ENCODE measurements at places on chromosomes 12 and 14.

GRCh38 chr12:99131751-99132199 is 486.7 kb downstream of the APAF1 start:
- DNase-seq: no peak

- DNase-seq: no peak
These were observed 128.4 kb downstream of the METTL25 start for GRCh38 chr12:82486524-82487235.

DNA sequence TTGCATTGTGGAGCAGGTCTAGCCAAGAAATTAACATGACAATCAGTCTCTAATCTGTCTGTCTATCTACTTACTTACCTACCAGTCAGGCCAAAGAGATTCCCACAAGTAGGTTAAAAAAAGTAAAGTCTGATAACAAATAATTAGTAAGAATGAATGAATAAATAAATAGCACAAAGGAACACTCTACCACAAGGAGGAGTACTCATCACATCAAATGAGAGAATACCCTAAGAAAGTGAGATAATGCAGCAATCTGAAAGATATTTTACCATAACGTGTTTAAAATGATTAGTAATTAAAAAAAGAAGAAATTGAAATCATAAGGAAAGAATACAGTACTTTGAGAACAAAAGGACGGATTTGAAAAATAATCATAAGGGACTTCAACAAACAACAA is 187.2 kb downstream of the SYNE2 start:
- no peak for DNase-seq

DNA sequence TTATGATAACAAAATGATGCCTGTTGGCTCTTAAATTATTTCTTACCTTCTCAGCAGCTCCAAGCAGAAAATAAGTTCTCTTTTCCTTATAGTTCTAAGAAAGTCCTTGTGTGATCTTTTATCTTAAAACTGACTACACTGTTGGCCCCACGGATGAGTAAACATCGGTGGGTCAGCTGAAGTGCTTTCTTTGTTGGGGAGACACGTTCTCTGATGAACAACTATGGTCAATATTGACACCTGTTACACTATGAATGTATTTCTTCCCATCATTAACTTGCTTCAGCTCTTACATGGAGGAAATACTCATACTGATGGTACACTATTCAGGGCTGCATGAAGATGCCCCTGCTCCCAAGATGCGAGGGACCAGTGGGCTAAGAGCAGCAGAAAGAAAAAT is 110.8 kb upstream of the EEA1 start:
- DNase-seq: no peak

DNA sequence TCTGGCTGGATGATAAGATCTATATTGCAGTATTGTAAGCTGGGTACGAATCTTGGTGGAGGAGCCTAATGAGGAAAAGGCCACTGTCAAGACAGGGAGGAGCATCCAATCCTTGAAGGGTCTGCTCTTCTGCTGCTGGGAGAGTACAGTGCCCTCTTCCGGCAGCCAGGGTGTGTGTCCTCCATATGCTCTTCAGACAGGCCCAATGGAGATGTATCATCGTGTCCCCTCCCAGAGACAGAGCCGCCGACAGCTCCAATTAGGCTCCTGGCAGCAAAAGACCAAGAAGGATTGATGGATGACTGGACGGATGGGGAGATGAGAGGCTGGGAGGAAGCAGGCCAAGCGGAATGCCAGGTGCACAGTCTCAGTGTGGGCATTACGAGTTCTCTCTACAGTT is 51.6 kb upstream of the PIWIL1 start:
- no peak for DNase-seq

DNA sequence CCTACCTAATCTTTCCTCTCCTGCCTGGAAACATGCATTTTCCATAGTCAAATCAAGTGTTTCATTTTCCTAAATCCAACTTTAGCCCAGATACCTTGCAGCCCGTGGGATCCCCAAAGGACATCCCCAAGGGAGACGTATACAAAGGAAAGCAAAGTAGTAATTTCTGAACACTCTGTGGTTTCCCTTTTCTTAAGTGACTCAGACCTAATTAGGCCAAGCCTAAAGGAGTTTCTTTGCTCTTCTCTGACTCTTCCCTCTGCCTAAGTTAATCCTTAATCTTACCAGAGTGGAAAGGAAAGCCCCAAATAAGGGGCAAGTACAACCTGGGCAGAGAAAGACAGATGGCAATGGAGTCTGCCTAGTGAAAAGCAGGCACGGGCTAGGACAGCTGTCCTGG is 250.3 kb downstream of the SPTSSA start:
- no peak for DNase-seq

DNA sequence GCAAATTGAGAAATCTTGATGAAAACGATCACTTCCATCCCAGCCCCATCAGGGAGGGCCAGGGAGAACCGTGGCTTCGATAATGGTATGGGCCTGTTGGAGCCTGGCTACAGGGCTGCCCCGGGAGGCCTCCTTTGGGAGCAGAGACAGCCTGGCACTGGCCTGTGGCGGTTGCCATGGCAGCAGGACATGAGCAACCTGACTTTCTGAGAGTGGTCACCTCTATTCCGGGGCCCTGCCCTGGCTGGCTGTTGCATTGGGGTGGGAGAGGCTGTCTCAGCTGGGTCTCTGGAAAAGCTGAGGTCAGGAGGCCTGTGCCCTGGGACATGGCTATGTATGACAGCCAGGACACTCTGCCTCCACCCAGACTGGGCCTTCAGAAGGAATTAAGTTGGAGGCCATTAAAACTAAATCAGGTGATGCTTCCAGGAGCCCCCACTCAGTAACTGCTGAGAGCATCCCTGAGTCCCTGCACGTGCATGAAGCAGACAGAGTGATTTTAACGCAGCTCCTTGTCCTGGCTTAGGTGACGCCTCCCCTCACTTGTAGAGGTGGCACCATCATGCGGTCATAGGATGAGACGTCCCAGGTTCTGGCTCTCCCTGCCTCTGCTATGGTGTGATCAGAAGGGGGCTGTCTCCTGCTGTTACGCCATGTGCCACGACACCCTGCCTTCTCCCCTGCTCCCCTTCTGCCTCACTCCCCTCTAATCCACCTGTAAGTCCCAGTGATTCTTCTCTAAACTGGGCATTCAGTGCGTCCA is 126.3 kb downstream of the SLC25A47 start:
- no peak for DNase-seq

DNA sequence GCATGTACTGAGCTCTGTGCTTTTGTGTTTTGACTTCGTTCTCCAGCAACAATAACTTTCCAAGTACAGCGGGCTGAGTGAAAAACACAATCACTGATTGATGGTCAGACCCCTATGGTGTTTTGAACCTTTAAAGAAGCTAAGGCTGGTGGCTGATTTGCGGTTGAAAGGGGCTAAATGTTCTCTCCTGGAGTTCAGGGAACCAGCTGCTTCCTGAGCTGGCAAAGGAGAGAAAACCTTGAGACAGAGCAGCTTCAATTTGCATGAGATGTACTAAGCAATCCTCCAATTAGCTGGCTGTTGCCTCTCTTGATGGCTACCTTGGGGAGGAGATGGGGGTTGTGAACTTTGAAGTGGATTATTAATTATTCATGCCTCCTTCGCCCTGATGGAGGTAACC is 546.7 kb upstream of the SEL1L start:
- no peak for DNase-seq

DNA sequence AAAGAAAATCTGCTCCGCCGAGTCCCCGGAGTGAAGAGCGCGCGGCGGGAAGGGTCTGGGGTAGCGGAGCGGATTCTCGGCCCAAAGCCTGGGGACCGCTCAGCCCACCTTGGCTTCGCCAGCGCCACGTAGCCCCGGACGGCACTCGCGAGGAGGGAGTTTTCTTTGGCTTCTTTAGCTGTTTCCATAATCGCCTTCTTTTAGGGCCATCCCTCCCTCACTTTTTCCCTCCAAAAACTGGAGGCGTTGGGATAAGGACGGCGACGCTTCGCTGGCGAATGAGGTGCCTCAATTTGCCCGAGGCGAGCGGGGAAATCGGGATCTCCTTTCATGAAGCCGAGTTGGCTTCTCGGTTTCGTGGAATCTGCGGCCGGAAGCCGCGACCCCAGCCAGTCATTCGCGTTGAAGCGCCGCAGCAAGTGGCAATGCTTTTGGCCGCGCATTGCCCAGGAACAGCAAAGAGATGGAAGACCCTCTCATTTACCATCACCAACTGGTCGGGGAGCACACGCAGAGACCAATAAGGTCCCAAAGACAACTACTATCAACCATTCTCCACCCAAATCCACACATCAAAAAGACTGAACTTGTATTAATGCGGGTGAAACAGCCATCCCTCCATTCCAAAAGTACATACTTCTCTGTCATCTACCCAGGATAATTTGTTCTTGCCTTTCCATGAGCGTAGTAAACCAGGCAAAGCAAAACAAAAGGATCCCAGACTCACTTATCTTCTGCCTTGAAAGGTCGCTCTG is 8.4 kb upstream of the SIX1 start:
- no peak for DNase-seq

DNA sequence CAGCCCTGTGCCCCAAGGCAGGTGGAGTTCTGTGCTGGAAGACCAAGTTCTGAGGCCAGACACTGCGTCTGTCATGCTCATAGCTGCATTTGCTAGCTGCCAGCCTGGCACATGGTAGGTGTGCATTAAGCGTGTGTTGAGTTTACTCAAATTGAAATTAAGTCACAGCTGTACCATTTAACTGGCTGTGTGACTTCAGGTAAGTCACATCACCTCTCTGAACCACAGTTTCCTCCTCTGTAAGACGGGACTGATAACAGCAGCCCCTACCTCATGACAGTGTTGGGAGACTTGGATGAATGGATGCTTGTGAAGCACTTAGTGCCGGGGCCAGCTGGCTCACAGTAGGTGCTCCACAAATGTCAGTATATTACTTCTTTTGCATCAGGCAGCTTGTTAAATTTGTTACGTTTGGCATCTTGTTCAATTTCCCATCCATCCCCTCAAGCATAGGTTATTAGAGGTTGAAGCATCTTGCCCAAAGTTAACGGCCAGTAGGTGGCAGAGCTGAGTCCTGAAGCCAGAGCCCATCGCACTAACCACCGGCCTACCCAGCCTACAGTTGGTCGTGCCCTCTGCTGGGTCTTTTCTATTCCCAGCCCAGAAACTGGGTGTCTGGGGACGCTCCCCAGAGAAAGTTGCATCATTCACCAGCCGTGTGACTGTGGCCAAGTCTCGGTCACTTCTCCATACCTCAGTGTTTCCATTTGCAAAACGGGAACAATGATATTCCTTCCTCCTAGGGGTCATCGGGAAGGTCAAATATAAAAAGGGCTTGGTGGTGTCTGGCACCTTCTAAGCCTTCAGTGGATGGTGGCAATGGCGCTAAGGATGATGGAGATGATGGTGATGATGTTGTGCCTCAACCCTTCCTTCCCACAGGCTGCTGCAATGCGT is 4.5 kb downstream of the DAO start:
- DNase-seq: peak; percentile 57

- DNase-seq: no peak
These were observed 13.0 kb upstream of the DHRS7 start for GRCh38 chr14:60178164-60178563.

DNA sequence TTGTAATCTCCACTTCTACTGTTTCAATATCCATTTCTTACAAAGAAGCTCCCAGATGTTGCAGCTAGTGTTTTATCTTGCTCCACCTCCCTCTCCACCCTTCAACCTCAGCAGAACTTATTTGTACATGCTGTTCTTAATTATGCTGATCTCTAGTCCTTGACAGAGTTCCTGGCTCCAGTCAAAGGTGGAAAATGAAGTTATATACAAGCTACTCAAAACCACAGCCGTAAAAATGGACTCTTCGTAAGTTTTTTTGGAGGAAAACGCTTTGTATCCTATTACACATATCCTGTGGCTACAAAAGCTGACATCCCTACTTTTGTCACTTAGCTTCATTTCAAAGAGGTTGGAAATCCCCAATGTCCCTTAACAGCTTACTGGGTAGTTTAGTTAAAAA is 1.3 kb downstream of the CLEC1A start:
- no peak for DNase-seq

- no peak for DNase-seq
These were observed 10.2 kb downstream of the RIN3 start for GRCh38 chr14:92523752-92524151.

GRCh38 chr12:75699728-75700496 is 188.5 kb upstream of the KRR1 start:
- no peak for DNase-seq

- no peak for DNase-seq
These were observed 12.9 kb downstream of the BCL11B start for GRCh38 chr14:99258876-99259726.

- DNase-seq: no peak
These were observed 368.6 kb upstream of the CCDC196 start for GRCh38 chr14:66117600-66117999.

GRCh38 chr12:48000878-48001504 is 3.3 kb downstream of the COL2A1 start:
- no peak for DNase-seq

DNA sequence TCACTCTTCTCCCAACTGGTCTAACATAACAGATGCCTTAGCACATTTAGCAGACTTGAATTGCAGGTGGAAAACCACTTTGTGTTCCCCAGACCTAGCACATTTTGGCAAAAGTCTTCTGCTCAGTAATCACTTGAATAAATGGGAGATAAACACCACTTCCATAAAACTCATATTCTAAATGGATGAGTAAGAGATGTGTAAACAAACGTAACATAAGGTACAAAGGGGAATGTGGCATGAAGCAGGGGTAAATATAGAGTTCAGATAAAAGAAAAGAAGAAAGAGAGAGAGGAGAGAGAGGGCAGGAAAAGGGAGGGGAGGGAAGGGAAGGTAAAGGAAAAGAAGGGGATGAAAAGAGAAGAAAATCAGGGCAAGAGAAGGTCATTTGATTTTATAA is 17.0 kb upstream of the KERA start:
- no peak for DNase-seq

- DNase-seq: peak; percentile 5
These were observed 32.7 kb upstream of the RAB21 start for GRCh38 chr12:71721783-71722505.

DNA sequence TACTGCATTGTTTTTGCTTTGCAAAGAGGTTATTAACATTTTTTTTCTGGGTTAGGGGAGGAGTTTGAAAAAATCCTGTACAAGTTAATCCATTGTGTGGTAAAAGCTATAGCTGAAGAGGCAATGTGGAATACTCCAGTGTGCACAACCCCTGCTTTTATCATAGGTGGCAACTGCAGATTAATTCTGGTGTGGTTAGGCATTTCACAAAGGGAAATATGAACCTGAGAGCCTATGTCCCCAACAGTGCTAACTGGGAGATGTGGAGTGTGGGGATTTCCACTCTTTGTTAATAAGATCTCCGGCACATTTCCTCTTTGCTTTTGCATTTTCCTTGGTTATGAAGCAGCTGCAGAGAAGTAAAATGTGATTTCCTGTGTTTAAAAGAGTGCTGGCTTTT is 33.6 kb downstream of the PRORP start:
- no peak for DNase-seq
